ENCODE measurements at places on chromosomes 4 and X. TPM values are rescaled to one million over a fixed set of nuclear protein-coding genes. Genes with fewer than 3 reads are reported as not detected.

Gene HSD17B11
- 8.8 TPM for total RNA-seq

DNA sequence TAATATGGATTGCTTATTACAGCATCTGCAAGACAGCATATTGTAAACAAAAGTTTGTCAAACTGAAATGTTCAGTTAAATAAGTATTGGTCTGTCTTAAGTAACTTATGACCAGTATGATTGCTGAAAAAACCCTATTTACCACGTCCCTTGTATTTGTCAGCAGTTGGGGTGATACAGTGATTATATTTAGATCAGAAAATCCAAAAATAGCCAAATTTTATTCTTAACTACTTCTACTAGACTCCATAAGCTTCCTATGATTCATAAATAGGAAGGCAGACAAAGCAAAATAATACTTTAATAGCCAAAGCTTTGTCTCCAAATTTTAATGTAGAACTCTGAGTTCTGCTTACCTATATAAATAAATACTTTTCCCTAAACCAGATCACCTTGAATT is 45.3 kb downstream of the TBCK start:
- H3K4me3 ChIP-seq, result no peak overlapping the region
- H3K27me3 ChIP-seq, result no peaks in the 10 kb centered on the region
- no peaks in the 10 kb centered on the region for H3K4me1 ChIP-seq
- no peak overlapping the region for H3K27ac ChIP-seq

- H3K36me3 ChIP-seq, result peaks cover 11% of the 10 kb centered on the region
- H3K4me3 ChIP-seq, result no peak overlapping the region
- no peaks in the 10 kb centered on the region for H3K27me3 ChIP-seq
- DNase-seq, result no peak
Observed at GRCh38 chrX:44945736-44946135, 72.7 kb downstream of the KDM6A start.

Gene GAGE12G
- not detected for total RNA-seq

DNA sequence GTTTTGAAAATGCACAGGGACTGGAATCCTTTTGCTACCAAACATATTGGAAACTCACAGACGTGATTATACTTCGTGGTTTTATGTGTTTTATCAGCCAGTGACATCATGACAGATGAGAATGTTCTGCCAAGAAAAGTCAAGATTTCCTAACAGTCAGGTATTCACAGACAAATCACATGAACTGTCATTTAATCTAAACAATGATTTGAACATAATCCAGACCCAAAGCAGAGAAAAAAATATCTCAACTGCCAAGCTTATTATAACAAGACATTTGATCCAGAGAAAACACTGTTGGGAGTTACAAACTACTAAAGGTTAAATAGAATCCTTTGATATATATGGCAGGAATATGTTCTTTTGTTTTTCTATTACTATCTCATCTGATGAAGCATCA is 635.9 kb upstream of the FRG1 start:
- no peaks in the 10 kb centered on the region for H3K4me1 ChIP-seq
- H3K4me3 ChIP-seq, result no peak overlapping the region
- H3K27ac ChIP-seq, result no peak overlapping the region
- H3K27me3 ChIP-seq, result no peaks in the 10 kb centered on the region
- DNase-seq, result no peak
- peaks cover 4% of the 10 kb centered on the region for H3K36me3 ChIP-seq

Gene ITM2A
- total RNA-seq, result 27.1 TPM
